ENCODE measurements at places on chromosomes 2 and 18.

GRCh38 chr2:76599732-76600368 lies 889.1 kb upstream of the GCFC2 start:
- peak; percentile 41 for DNase-seq

DNA sequence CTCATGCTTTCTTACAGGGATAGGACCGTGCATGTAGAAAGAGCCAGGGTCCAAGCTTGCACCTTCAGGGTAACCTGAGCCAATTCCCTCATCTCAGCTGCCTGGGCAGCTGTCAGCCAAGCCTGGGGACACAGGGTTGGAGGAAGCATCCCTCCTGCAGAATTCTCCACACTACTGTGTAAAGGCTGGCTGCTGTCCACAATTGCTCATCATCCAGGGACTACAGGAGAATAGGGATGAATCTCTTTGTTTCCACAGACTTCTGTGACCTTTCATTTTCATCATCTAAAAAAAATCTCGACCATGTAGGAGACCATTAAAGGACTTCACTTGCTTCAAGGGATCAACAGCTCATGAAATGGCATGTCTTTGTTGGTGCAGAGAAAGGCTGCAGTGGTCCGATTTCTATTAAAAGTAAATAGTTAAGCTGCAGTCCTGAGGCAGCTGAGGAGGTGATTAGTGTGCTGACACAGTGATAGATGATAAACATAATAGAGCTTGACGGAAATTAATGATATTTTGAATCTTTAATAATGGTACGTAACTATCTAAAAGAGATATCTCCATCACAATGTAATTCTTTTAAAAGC lies 74.4 kb upstream of the COPS8 start:
- no peak for DNase-seq

DNA sequence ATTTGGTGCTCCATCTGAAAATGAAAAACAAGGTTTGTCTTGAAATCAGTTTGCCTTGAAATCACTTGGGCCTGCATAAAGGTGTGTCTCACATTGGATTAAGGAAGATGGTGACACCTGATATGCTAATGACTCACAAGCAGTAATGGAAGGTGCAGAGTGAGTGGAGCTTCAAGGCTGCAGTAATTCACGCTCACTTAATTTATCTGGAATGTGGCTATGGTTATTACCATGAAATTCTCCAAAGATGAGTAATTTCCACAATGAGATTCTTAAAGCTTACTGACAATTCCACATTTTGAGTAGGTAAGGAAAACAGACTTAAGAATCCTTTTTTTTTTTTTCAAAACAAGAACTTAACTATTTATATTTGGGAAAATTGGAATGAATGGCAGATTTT lies 156.8 kb downstream of the PAX3 start:
- DNase-seq = no peak

DNA sequence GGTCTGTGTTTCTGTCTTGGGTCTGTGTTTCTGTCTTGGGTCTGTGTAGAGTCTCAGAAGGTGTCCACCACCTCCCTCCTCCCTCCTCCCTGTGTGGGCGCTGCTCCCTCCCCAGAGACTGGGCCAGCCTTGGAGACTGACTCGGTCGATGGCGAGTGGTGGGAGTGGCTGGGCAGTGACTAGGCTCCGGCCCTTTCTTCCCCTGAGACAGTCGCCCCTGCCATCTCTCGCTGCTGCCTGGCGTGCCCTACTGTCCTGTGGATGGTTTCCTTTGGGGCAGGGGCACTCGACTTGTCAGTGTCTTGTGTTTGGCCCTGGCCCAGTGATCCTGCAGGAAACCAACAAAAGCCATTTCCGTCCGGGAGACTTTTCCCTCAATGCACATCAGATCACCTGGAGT lies 215.8 kb downstream of the NDUFA10 start:
- no peak for DNase-seq

GRCh38 chr2:143071185-143071876 lies 57.9 kb upstream of the ARHGAP15 start:
- DNase-seq = no peak

DNA sequence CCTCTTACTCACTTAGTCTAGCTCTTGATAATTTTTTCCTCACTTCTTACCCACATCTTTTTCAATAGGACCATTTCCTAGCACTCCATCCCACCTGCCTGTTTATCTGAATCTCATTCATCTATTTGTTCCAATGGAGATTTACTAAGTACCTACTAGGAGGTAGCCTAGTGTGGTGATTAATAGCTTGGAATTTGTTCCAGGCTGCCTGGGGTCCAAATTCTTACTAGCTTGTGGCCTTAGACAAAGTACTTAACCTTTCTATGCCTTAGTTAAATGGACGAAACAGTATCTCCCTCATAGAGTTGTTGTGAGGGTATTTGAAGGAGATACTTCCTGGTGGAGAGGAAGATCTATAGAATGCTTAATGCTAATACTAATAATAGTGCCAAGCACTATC lies 42.9 kb upstream of the SERTAD2 start:
- no peak for DNase-seq

Measured in HL-60 (cell line).